SK-N-SH treated with all-trans-retinoic acid at 6 μM for 48 hours (cell line): ENCODE measurements at places on chromosomes 4 and X.

DNA sequence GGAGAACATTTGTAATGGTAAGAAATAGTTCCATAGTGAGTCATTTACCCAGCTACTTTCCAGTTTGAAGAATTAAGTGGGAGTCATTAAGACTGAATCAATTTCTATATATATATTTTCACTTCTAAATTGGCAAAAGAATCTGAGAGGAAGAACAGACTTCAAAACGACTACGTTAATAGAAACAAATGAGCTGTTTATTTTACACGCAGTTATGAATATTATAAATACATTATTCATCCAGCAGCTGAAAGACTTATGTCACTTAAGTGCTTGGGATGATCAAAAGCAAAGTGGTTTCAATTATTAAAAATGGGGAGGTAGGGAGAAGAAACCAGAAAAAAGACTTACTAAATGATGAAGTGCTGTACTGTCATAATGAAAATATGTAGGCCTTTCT is 260.5 kb upstream of the DDX53 start:
- no peak for ATAC-seq

GRCh38 chr4:80235451-80235850 is 31.0 kb upstream of the FGF5 start:
- no peak for ATAC-seq

- ATAC-seq = peak; percentile 80
Observed at GRCh38 chr4:182917182-182918043, at the start of gene DCTD. Gene DCTD (minus strand): TSS chr4:182917386. CDS start chr4:182915568, 1,818 bp downstream.

DNA sequence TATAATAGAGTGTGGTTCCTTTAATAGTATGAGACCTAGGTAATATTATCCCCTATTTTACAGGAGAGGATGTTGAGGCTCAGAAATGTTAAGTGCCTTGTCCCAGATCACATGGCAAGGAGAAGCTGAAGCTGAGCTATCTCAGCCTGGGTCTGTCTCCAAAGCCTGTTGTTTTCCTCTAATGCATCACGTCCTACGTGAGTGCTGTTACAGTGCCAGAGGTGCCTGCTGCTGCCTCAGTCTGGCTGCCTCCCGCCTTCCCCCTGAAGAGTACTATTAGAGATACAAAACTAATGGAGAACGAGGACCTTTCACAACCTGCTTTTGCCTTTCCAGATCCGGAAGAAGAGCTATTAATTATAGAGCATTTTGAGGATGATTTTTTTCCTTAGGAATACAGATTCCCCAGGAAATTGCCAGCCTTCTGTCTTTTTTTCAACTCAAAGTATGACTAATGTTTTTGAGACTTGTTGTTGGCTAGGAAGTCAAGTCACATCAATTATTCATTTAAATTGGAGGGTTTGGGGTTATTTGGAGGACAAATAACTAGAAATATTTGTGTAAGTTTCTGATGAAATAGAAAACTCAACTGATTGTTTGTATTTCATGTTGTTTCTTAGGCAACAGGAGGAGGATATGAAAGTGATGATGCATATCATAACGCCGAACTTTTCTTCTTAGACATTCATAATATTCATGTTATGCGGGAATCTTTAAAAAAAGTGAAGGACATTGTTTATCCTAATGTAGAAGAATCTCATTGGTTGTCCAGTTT is 43.9 kb upstream of the MTMR1 start:
- peak; percentile 94 for ATAC-seq

DNA sequence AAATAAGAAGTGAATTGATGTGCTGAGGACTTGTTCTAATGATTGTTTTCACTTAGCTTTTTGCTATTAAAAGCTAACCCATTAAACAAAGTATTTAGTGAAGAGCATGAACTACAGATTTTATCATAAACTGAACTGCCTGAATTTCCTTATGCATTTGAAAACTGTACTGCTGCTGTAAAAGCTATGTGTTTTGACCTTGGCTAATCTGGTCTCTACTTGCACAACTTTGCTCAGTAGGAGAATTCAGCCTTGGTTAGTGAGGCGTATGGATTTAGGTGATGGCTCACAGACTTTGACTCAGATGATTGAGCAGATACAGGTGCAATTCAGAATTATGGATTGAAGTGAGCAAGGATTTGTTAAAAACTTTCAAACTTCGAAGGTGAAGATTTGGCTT is 38.7 kb upstream of the FAT1 start:
- ATAC-seq = no peak

DNA sequence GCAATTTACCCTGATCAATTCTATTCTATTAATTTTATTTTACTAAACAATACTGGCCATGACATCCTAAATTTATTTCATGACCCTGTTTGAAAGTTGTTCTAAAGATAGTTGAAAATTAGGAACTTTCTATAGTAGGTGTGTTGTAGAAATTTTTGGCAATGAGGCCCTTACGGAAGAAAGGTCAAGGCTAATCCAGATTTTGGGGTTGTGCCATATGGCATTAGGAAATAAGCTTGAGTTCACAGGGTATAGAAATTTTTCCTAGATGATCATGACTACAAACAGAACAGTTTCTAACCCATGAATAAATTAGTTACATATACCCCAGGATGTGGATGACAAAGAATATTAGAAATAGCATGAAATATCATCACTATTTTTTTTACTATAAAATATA is 7.8 kb upstream of the ALB start:
- no peak for ATAC-seq

DNA sequence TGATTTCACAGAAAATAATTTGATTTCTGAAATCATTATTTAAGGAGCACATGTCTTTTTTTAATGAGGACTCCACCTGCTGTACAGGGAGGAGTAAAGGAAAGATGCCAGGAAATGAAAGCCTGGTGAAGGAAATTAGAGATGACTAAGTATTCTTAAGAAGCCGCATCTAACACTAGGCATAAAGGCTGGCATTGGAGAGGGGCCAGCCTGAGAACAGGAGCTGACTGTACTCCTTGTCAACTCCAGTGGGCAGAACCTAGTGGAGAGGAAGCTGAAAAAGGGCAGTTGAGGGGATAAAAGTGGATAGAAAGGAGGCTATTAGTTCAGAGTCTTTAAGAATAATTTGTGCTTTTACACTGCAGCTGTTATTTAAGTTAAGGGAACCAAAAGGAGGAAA is 393.0 kb downstream of the PPP1R2C start:
- no peak for ATAC-seq

DNA sequence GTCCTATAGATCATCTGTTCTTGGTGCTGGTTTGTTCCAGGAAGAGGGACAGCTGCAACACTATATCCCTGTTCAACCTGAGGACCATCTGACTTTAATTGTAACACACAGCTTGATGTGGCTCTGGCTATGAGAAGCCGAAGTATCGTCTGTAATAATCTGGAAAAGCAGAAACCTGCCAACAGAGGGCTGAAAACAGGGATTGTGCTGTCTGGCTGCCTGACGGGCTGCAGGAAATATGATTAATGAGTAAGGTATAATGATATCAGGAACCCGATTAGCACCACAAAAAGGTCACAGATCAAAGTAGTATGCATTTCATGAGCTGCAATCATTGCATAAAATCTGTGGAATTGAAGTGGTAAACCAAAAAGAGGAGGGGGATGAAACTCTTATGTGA is 170.4 kb upstream of the MAB21L2 start:
- ATAC-seq = peak; percentile 93

- no peak for ATAC-seq
Observed at GRCh38 chrX:120795301-120795700, 80.4 kb downstream of the CT47B1 start.

DNA sequence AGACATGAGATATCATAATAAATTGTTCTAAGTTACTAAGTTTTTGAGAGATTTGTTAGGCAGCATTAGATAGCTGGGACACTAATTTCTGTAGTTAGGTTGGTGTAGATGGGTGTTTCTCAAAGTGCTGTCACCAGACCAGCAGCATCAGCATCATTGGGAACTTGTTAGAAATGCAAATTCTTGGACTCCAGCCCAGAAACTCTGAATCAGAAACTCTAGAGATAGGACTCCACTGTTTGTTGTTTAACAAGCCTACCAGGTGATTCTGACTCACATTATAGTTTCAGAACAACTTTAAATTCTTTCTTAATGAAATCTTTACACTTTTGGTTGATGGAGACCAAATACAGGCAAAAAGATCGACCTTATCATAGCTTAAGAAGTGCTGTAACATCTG is 173.7 kb downstream of the PABPC4L start:
- ATAC-seq = no peak

- ATAC-seq = peak; percentile 70; the same call in 2 of the 3 replicates
Observed at GRCh38 chr4:48681856-48682255, 98.2 kb downstream of the FRYL start.

DNA sequence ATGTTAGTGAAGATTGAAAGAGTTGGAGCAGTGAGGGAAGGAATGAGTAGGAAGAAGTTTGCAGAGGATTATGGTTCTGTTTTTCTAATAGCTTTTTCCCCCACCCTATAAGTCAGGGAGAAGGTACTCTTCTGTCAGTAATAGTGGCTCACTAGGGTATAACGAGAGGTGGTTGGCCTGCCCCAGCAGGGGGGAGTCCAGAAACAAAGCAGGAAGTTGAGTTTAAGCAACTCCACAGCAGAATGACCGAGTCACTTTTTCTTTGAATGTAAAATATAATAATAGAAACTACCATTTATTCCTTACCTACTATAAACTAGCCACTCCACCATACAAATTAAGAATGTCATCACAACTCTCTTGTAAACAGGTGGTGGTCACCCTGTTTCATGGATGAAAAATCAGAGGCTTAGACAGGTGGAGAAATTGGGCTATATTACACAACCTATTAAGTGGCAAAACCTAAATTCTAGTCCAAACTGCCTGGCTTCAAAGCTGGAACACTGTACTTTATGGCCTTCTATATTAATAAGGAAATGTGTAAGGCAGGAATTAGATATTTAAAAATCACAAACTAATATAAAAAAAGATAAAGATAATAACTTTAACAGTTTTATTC is 21.9 kb downstream of the AP1AR start:
- no peak for ATAC-seq

DNA sequence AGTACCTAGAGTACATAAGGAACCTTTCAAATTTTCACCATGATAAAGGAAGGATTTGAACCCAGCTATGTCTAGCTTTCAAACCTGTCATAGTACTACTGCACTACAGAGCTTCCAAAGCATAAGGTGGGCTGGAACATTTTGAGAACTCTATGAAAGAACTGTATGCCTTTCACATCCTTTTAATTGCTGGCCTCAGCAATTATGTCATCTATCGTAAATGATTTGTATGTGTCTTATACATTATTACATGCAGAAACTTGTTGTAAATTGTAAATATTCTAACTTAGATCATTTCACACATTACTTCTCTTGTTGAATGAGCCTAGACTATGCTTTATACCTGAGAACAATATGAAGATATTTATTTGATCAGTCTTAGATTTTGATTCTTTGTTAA is 220.7 kb downstream of the HEPH start:
- ATAC-seq = no peak

DNA sequence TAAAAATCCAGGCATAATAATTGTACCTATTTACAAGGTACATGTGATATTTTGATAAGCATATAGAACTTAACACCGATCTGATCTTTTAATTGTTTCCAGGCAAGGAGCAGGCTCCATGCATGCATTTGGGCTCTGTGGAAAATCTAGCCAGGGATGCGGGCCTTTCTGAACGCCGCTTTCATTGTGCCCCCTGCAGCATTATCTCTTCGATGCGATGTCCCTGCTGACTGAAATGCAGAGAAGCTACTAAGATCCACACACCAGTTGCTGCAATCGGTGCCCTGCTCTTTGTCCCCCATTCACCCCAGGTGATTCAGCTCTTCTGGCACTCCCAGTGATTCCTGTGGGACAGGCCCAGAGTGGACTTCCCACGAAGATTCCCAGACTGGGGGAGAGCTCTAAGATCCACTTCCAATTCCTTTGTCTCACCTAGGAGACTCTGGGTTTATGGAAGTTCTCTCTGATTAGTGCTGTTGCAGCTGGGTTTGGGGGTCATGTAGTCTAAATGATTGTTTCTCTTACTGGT is 254.3 kb upstream of the AGA start:
- ATAC-seq = no peak

DNA sequence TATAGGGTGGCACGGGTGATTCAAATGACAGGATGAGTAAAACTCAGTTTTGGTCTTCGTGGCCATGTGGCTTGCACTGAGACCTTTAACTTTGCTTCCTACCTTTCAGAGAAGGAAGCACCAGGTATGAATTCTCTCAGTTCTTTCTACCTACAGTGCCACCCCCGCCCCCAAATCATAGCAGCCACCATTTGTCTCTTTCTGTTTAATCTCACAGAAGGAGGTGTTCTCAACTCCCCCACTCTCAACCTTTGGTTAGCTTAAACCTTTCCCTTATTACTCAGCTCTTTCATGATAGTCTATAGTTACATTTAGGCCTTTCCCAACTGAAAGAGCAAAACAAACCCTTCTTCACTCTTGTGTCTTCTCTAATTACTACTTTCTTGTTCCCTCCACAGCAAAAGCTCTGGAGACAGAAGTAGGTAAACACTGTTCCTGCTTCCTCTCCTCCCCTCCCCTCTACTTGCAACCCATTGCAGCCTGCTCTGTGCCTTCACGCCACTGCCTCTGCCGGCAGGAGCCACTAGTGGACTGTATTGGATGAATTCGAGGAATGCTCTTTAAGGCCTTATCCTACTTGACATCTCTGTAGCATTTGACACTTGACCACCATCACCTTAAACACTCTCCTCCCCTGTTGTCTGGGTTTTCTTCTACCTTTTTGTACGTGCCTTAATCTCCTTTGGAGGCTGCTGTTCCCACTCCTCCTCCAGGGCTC is 123.7 kb downstream of the AFF1 start:
- no peak; the same call in 1 of the 3 replicates for ATAC-seq

- ATAC-seq = no peak
Observed at GRCh38 chr4:115356176-115356575, 242.8 kb upstream of the NDST4 start.

GRCh38 chrX:48002319-48002718 is 1.5 kb downstream of the ZNF182 start:
- no peak for ATAC-seq

GRCh38 chr4:126776361-126776760 is 856.4 kb upstream of the INTU start:
- no peak for ATAC-seq

DNA sequence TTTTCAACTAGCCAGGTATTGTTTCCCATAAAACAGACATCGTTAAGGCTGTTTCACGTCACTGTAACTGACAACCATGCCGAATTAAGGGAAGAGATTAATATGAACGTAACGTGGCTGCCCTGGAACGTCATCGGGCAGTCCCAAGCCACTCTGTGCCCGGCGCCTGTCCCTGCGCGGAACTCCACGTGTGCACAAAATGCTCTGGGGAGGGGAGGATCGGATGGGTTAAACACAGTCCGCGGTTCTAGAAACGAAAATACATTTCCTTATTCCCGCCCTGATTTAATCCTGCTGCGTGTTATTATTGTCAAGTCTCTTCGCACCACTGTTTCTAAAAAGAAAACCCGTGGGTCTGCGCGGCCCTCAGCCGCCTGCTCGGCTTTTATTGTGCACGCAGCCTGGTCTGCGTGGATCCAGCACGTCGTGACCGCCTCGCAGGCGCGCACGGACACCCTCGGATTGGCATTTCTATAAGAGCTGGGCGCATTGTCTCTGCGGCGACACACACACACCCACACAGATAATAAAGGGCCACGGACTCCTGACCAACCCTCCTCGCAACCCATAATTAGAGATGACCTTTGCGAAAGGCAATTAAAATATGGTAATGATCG is 69.6 kb upstream of the BCOR start:
- no peak for ATAC-seq
